ENCODE measurements at places on chromosomes 12 and 14.
A peak's percentile ranks its signal among the peaks of the same experiment; 100 is the strongest.

DNA sequence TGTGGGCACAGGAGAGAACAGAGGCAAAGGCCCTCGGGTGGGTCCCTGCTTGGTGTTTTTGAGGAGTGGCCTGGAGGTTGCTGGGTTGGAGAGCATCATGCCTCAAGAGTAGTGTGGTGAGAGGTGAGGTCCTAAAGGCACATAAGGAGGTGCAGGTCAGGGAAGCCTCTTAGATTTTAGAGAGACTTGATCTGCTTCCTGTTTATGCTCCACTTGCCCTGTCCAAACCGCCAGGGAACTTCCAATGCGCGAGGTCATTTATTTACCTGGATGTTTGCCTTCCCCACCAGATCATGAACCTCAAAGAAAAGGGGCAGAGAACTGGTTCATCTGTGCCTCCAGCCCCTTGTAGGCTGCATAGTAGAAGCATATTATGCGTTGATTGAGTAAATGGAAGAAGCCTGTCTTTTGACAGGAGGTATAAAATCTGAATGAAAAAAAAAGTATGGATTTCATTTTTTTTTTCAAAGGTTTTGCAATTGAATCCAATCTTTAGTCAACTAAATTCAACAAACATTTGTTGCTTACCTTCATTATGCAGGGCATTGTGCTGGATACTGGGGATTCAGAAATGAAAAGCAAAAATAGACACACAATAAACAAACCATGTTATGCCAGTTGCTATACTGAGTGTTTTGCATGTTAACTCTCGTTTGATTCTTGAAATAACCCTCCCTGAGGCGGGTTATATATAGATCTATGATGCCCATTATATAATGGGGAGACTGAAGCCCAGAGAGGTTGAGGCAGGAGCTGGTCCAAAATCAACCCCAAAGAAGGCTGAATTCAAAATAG is 485.2 kb downstream of the VRK1 start:
- no peak for DNase-seq

DNA sequence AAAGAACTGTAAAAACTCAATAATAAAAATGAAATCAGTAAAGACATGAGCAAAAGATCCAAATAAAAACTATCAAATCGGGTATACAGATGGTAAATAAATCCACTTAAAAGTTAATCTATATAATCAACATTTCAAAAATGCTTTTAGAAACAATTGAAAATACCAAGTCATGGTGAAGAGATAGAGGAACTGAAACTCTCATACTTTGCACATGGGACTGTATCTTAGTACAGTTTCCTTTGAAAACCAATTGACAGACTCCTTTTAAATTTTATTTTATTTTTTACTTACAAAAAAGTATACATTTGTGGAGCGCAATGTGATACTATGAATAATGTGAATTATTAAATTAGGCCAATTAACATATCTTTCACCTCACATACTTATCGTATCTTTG is 98.6 kb upstream of the FAR2 start:
- DNase-seq, result no peak

DNA sequence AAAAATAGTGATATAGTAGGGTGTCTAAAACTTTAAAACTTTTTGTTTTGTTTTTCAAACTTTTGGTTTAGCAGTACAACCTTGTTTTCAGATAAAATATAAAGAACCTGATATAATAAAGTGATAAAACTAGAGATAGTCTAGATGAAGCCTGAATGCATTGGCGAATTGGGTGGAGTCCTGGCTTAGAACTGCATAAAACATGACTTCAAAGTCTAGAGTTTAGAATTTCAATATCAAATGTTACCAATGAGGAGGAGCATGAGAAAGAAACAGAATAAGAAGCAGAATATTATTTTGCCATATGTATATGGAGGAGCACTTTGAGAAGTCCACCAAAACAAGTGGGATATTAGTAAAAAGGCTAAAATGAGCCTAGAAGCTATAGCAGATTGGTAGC is 263.6 kb downstream of the TMEM117 start:
- DNase-seq, result no peak

DNA sequence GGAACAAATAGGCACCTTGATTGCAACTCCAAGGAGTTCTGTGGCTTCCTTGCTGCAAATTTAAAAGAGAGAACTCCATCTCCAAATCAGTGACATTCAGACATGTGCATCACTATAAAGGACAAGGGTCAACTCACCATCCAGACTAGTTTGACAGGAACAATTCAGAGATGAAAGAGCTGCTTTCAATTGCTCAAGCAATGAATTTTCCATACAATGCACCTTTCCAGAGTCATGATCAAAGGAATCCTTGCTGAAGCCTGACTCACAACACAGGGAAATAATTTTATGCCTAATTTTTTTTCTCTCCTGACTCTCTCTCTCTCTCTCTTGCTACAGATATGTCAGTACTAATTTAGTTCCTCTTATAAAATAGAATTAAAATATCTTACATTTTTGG is 380.5 kb upstream of the GARIN6 start:
- DNase-seq, result no peak

- peak; percentile 25 for DNase-seq
Measured at GRCh38 chr14:59919570-59920377, at the start of gene LRRC9. Gene LRRC9 (plus strand): TSS chr14:59920144.

DNA sequence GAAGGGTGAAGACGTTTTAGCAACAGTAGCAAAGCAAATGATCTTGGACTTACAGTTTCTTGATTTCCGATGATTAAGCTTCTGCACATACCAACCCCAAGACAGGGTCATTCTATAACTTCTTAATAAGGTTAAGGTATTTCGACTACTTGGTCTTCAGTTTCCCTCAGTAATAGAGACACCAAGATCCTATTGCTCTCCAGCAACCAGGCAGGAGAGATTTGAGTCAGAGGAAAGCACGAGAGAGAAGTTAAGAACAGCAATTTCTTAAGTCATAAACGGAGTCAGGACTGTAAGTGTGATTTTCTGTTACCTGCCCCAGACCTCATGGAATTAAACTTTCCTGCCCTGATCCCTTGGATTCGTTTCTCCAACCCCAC is 215.6 kb downstream of the TTC8 start:
- no peak for DNase-seq

DNA sequence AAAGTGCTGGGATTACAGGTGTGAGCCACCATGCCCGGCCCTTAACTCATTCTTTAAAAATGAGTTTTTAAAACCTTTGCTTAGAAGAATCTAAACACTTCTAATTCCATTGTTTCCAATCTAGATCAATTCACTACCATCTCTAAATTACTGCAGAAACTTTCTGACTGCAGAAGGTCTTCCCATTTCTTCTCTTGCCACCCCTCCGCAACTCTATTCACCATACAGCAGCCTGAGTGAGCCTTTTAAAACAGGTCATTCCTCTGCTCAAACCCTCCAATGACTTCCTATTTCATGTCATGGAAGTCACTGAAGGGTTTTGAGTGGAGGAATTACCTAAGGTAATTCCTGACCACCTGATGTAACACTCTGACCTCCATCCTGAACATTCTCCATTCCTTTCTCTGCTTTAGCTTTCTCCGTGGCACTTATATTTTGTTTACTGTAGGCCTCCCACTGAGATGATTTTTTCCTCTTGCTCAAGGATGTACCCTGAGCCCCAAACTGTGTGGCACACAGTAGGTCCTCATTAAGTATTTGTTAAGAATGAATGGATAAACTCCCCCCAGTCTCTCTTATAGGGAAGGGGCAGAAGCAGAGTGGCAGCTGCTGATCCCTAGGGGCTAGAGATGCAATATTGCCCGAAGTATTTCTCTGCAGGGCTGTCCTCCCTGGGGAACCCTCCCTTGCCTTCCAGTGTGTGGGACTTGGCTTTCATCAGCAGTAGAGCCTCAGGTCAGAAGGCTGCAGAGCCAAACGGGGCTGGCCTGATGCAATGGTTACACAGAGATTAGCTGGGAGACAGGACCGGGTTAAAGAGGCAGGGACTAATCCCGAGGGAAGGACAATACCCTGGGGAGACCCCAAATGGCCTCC is 1.2 kb downstream of the DDIT3 start:
- no peak for DNase-seq

GRCh38 chr14:101070540-101071492 is 167.3 kb upstream of the RTL1 start:
- no peak for DNase-seq

- peak; percentile 82 for DNase-seq
Measured at GRCh38 chr12:120583478-120584030, 2.4 kb upstream of the POP5 start.

DNA sequence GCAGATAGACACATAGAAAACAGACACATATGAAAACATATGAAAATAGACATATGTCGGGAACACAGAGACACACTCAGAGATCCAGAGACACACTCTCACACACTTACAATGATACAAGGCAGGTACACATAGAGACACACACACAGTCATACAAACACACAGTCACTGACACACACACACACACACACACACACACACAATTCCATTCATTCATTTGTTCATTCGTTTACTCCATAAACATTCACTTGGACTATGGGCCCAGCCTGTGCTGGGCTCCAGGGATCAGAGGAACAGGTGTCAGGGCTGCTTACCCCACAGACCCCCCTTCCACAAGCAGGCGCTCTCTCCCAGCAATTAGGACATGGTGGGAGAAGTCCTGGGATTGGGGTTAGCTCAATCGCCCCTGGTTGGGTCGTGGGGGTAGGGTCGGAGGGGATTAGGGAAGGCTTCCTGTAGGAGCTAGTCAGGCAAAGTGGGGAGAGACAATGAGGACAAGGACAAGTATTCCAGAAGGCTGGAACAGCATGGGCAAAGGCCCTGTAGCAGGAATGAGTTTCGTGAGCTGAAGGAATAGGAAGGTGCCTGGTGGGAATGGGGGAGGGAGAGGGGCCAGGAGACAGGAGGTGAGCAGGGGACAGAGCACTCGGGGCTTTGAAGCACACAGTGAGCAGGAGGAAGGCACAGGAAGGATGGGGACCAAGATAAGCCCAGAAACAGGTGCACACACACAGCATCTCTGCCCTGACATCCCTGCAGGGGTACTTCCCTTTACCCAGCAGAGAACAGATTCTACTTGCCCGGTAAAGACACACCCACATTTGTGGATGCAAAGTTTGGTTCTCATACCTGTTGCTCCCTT is 6.5 kb downstream of the RASAL1 start:
- DNase-seq, result no peak
